ENCODE measurements at places on chromosomes 1 and 21. TPM values are rescaled to one million over a fixed set of nuclear protein-coding genes. Genes with fewer than 3 reads are reported as not detected.
A peak's percentile ranks its signal among the peaks of the same experiment; 100 is the strongest.

DNA sequence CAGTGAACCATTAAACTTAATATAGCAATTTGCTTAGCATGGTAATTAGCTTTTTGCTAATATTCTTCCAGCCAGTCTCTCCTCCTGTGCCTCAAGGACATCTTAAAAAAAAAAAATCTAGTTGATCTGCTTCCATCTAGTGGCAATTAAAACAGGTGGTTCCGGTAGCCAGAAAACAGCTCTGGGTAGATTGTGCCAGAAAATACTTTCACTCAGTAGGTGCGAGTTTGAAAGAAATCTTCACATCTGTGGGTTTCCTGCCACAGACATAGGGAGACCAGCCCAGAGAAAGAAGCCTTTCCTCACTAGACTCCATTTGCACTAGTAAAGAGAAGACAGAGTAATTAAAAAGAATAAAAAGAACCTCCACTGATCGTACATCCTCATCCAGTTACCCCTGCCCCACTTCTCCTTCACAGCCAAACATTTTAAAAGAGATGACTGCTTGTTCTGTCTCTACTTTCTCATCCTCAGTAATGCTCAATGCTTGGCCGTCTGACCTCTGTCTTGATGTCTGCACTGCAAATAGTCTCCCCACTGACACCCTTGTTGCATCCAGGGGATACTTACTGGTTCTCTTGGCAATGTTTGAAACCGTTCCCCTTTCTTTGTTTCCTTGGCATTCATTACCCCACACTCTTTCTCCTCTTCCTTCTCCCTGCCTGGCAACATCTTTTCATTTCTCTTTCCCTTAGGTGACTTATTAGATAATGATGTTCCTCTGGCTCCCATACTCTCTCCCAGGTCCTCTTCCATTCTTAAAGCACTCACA, 16.9 kb downstream of the SELL start:
- DNase-seq: no peak

- no peak for DNase-seq
Observed at GRCh38 chr1:234926559-234927311, 201.9 kb downstream of the TOMM20 start.

ZBTB18 gene
- total RNA-seq: 26.8 TPM

DNA sequence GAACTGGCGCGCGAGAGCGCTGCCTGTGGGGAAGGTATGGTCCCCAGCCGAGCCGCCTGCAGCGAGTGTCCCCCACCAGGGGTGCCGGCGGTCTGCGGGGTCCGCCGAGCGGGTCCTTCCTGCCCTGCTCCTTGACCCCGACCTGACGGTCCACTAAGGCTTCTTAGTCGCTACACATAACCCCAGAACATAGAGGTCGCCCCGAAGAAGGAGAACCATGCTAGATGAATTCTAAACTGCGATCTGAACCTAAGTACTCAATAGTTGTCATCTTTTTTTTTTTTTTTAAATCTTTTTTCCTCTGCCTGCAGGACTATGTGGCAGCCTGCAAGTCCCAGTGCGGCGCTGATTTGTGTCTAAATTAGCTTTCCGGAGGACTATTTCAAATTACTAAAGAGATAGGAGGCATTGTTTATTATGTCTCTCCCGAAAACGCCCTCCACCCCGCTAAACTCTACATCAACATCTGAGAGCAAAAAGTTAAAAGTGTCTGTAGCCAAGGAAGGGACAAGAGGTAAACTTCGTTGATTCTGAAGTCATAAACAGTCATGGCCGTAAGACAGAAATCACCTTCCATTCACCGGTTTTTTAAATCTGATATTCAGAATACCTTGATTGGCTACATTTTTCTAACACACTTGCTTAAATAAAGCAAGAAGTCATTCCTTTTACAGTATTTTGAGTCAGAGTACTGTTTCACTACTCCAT, 476 bp downstream of the AXDND1 start:
- peak; percentile 13 for DNase-seq

DNA sequence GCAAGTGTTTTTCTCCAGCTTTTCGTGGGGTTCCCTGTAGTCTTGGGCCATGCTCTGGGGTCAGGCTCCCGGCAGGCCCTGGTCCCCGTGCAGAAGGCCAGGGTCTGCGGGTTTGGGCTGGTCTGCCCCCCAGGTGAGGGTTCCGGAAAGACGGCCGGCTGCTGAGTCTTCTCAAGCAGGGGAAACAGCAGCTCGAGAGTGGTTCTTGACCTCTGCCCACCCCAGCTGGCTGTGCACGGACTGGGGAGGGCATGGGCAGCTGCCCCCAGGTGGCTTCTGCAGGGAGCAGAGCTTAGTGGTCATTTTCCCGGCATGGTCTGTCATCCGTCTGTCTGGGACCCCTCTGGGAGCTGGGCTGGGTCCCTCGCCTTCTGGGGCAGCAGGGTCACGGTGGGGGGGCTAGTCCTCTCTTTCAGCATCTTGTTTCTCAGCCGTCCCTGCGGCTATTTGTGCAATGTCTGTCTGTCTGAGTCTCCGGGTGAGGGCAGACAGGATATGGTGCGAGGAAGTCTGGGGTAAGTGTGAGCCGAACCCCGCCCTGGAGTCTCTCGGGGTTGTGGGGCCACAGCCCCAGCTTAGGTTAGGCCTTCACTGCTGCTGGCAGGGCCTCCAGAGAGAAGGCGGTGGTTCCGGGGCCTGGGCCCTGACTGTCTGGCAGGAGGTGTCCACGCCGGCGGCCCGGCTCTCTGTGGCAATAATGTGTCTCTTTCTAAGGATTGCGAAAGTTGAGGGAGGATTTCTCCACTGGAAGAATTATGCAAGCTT, 6.1 kb downstream of the SKI start:
- DNase-seq: no peak

MEAF6 gene
- 83.4 TPM for total RNA-seq

DNA sequence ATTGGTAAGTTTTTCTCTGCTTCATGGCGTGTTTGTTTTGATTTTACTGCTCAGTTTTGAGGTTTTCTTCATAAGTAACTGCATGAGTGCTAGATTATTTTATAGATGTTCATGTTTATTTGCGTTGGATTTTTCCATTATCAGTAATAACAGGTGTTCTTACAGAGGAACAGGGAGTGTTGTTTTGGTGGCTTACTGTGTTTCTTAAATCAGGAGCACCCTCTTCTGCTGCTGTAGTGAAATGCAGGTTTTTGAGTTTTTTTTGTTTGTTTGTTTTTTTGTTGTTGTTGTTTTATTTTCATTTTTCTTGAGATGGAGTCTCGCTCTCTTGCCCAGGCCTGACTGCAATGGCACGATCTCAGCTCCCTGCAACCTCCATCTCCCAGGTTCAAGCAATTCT, 32.6 kb downstream of the CTBS start:
- DNase-seq: peak; percentile 9

- no peak for DNase-seq
Observed at GRCh38 chr1:154191990-154192461, at the start of gene TPM3. TPM3 (minus strand) TSS chr1:154192100; CDS start chr1:154192018, 82 bp downstream.

GRCh38 chr1:57512386-57512785, 88.5 kb upstream of the DAB1 start:
- no peak for DNase-seq

Measured in neural progenitor cell (in vitro differentiated cells).